GM03348 (cell line): ENCODE measurements at places on chromosomes 11 and 22.

GRCh38 chr11:67490727-67491065 is 7.9 kb downstream of the AIP start:
- no peak for DNase-seq

DNA sequence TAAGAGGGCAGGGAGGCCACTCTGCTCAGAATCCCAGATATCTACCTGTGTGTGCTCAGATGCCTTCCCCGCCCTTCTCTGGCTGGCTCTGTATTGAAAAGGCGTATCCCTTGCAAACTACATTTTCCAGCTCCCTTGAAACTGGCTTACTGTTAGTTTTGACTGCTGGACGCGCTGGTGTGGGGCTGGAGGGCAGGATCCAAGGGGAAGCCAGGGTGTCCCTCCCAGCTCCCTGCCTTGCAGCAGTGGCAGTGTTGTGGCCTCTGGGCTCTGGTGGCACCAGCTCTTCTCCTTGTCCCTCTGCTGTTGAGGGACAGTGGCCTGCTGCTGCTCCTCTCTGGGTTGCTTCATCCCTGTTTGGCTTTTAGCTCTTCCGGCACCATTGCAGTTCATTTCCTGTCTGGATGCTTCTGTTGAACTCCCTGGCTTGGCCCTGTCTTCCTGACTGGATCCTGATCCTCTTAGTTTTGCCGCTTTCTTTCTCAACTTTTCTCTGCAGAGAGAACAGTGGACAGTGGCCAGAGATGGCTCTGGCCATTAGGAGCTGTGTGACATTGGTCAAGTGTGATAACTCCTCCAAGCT is 107.1 kb upstream of the PARVA start:
- no peak for DNase-seq

- DNase-seq = no peak
These were observed 283.3 kb upstream of the ARHGAP42 start for GRCh38 chr11:100403816-100404215.

- no peak for DNase-seq
These were observed 5.8 kb downstream of the MTNR1B start for GRCh38 chr11:92975285-92975684.

DNA sequence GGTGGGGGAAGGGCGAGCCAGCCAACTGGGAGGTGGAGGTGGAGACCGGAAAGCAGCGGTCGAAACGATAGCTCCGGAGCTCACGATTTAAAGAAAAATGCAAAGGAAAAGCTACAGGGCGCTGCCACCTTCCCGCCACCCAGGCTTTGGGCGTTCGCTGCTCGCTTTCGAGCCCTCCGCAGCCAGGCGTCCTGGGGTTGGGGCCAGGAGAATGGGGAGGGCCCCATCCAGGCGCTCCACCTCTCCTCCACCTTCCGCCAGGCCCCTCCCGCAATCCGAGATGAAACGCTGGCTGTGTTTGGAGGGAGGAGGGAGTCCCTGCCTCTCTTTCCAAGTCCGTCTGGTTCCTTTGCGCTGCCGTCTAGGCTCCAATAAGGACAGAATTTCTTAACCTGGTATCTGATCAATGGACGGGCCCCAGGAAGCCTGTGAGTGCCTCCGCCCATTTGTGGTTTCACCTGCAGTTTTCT is 483 bp upstream of the ABTB2 start:
- DNase-seq = peak; percentile 59

DNA sequence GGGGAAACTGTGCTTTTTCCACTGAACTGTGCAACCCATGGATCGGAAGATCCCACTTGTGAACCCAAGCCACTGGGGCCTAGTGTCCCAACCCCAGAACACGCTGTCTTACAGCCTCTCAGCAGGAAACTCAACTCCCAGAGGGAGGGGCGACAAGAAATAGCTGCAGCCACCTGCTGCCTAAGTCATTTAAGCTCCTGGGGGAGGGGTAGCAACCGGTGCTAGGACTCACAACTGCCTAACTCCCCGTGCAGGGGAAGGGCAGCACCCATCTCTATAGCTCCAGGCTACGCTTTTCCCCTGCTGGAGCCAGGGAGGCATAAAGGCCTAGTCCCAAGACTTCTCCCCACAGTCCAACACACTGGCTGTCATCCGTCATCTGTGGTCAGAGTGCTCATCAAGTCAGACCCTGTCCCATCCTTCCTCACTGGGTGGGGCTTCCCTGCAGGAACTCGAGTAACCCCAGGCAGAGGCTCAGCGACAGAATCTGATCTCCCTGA is 363.0 kb downstream of the LUZP2 start:
- DNase-seq = no peak

- no peak for DNase-seq
These were observed 13.6 kb downstream of the EFCAB6 start for GRCh38 chr22:43798492-43798891.

DNA sequence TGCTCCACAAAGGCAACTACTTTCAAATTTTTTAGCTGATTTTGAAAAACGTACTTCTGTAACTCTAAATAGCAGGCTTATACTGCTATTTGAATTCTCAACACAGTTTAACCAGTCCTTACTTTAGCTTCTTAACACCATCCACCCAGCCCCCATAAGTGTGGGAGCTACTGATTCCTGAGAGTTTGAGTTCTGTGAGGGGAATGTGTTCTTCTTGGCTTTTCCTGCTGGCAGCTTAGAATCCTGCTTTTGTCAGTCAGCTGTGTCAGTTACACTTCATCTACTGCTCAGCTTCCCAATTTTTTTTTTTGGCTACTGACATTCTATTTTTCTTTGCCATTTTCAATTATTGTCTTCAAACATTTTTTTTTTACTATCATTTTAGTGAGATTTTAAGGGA is 440.4 kb downstream of the INSC start:
- no peak for DNase-seq

GRCh38 chr11:118291477-118292135 is 12.9 kb upstream of the CD3E start:
- no peak for DNase-seq

- DNase-seq = no peak
These were observed 41.1 kb downstream of the UBASH3B start for GRCh38 chr11:122696662-122697061.

DNA sequence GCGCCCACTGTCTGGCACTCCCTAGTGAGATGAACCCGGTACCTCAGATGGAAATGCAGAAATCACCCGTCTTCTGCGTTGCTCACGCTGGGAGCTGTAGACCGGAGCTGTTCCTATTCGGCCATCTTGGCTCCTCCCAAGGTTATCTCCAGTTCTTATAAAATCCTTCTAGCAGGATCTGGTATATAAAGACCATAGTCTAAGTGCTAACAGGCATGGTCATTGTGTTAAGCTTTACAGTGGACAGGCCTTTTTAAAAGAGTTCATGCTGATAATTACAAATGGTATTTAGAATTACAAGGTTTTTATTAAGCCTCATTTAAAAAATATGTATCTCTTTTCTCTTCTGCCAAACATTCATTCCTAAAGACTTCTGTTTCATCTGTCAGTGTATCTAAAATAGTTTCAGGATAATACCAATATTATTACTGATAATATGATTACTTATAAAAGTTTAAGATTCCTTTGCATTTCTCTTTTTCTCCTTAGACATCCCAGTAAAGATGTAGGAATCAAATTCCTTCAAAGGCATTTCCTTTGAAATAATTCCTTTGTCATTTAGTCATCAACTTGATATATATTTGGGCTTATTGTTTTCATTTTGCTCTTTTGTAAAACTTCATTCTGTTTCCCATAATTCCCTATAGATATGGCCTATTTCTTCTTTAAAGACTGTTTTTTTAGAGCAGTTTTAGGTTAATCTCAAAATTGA is 20.7 kb downstream of the DDX10 start:
- DNase-seq = peak; percentile 33

GRCh38 chr11:88231894-88232482 is 56.7 kb upstream of the RAB38 start:
- peak; percentile 58 for DNase-seq

GRCh38 chr11:32081129-32081641 is 9.7 kb upstream of the RCN1 start:
- DNase-seq = peak; percentile 10

DNA sequence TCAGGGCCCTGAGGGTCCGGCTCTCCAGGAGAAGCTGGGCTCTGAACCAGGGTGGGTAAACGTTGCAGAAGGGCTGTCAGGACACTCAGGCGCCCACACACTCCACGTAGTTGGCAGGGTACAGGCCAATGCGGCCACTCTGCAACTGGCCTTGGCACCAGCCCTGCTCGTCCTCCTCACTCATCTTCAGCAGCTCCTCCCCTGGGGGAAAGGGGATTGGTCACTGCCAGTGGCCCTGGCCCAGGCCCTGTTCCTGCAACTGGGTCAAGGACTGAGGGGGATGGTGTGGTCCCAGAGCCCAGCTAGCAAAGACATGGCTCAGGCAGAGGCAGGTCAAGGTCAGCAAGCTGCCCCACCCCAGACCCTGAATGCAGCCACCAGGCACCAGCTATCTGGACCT is 1.2 kb upstream of the ARFGAP2 start:
- no peak for DNase-seq

DNA sequence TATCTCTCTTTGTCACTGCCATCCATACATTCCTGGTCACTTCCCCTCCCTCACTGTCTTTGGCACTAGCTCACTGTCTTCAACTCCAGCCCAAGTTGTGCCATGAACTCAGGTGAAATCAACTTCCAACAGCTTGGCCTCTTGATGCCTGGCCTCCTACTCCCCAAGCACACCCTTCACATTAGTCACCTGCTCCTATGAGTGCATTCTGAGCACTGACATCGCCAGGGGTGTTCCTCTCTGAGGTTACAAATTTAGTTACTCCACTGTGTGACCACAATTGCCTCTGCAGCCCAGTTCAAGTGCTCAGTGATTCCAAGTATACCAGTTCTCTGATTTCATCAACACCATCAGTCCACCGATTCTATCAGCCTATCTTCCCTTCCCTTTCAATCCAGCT is 10.8 kb downstream of the DRD2 start:
- DNase-seq = no peak

GRCh38 chr22:30127749-30128166 is 47.5 kb downstream of the HORMAD2 start:
- DNase-seq = peak; percentile 41

GRCh38 chr11:15048616-15049015 is 24.8 kb upstream of the CALCB start:
- DNase-seq = no peak

GRCh38 chr11:12110714-12111548 is 541 bp downstream of the MICAL2 start:
- peak; percentile 28 for DNase-seq

GRCh38 chr11:73652046-73652730 is 5.8 kb downstream of the PLEKHB1 start:
- DNase-seq = no peak

DNA sequence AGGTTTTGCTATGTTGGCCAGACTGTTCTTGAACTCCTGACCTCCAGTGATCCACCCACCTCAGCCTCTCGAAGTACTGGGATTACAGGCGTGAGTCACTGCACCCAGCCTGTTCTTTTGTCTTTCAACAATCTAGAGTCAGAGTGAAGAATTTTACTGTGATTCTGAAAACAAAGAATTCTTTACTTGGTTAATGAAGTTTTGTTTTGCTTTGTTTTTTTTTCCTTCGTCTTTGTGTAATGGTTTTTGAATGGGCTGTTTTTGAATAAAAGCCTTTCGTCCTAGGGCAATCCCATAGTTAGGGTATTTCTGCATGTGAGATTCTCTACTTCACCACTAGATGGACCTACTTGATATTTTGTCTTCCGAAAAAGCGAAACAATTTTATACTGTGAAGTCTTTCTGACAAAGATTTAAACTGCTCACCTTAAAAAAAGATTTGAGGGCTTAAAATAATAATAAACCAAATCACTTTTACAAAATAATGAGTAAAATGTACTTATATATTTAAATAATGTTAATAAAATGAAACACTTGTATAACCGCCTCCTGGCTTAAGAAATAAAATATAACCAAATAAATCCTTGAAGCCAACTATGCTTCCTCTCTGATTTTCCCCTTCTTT is 43.4 kb upstream of the SC5D start:
- DNase-seq = peak; percentile 70

GRCh38 chr22:17192186-17192585 is 27.0 kb downstream of the ADA2 start:
- DNase-seq = no peak

- no peak for DNase-seq
These were observed 9.2 kb upstream of the CD5 start for GRCh38 chr11:61092908-61093763.

DNA sequence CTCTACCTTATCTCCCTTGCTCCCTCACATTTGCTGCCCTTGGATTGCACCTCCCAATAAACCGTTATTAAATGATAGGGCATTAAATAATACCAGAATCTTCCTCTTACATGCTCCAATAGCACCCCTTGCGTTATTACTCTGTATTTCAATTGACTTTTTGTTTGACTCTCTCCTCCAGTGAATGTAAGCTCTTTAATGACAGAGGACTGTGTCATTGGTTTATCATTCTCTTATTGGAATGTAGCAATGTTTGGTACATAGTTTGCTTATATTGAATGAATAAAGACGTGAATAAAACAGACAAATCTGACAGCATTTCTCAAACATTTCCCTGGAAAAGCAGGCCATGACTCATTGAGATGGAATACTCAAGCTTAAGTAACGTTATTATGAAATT is 8.7 kb upstream of the MPEG1 start:
- DNase-seq = peak; percentile 64

DNA sequence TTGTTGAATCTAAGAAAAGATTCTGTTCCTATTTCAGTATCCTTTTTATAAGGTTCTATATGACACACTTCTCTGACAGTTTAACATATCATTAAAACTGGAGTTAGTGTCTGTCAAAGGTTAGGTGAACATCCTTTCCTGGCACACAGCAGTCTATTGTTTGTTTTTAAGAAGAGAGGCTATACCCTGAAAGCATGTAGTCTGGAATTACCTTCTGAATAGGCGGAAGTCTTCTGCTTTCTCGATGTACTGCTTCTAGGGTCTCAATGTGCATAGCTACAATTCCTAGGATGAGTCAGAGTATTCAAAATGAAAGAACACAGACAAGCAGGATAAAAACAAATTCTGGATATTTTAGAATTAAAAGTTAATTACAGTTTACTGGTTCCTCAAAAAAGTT is 188.6 kb downstream of the SWAP70 start:
- no peak for DNase-seq

GRCh38 chr22:43277987-43278601 is 65.1 kb downstream of the SCUBE1 start:
- DNase-seq = no peak

GRCh38 chr11:117220568-117220967 is 11.3 kb downstream of the PCSK7 start:
- DNase-seq = no peak

DNA sequence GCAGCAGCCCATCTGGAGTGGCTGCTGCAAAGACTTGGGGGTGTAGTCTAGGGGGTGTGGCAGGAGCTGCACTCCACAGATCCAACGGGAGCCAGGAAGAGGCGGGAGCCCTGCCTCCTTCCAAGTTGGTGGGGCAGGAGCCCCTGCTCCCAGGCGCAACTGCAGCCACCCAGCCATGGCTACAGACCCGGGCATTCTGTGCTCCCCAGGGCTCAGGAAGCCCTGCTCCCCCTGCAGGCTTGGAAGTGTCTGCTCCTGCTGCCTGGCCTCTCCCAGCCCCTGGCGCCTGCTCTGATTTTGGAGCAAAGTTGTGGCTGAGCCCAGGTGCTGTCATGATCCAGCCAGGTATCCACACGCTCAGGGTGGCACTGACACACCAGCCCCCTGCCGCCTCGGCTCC is 58.5 kb downstream of the CCDC34 start:
- DNase-seq = no peak
